A549 treated with RU486 at 1 μM for 4 hours (cell line): ENCODE measurements at places on chromosomes 2 and 18. TPM values are rescaled to one million over a fixed set of nuclear protein-coding genes. Genes with fewer than 3 reads are reported as not detected.

COL6A3 gene
- total RNA-seq: 0.03 to 0.18 TPM (median 0.09 TPM) in 5 replicates

OTX1 gene
- 2.8 to 4.6 TPM (median 3.8 TPM) in 5 replicates for total RNA-seq

TRIM54 gene
- 0.46 to 0.95 TPM (median 0.48 TPM) in 5 replicates for total RNA-seq

UGT1A10 gene
- 0.15 to 0.17 TPM in 2 of 5 replicates, not detected in the others for total RNA-seq
